ENCODE measurements at places on chromosomes 1 and 21. TPM values are rescaled to one million over a fixed set of nuclear protein-coding genes. Genes with fewer than 3 reads are reported as not detected.

GRCh38 chr1:232863544-232864275, 58.5 kb downstream of the MAP10 start:
- no peak for DNase-seq

GRCh38 chr1:21906173-21907078, 30.7 kb downstream of the HSPG2 start:
- DNase-seq = no peak

GRCh38 chr1:62962901-62963776, 179.2 kb downstream of the ATG4C start:
- DNase-seq = no peak

Gene FAM151A
- polyA plus RNA-seq = 25.1 TPM

Gene DNASE2B
- polyA plus RNA-seq = not detected

All from left renal cortex interstitium (tissue), 4 donors.